ENCODE measurements at places on chromosomes 5 and 9. TPM values are rescaled to one million over a fixed set of nuclear protein-coding genes. Genes with fewer than 3 reads are reported as not detected.

Gene SLC34A3
- 0.19 TPM for total RNA-seq

Gene CSF1R
- total RNA-seq: 51.2 TPM

GRCh38 chr9:84471816-84472215, 131.3 kb upstream of the SLC28A3 start:
- DNase-seq: no peak

Gene LCN10
- 0.16 TPM for total RNA-seq

GRCh38 chr5:179166886-179167841, 107.0 kb downstream of the ZNF354C start:
- peak; percentile 18 for DNase-seq

DNA sequence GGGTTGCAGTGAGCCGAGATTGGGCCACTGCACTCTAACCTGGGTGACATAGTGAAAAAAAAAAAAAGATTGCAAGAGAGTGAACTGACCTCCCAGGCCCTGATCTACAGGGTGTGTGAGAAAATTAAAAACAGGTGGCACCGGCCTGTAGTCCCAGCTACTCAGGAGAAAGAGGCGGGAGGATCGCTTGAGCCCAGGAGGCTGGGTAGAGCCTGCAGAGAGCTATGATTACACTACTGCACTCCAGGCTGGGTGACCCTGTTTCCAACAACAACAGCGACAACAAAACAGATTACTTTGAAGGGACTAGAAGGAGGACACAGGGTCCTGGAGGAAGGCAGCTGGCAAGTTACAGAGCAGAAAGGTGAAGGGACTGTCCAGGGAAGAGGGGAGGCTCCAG, 42.2 kb upstream of the FABP6 start:
- no peak for DNase-seq

Gene LTC4S
- 3.7 TPM for total RNA-seq

DNA sequence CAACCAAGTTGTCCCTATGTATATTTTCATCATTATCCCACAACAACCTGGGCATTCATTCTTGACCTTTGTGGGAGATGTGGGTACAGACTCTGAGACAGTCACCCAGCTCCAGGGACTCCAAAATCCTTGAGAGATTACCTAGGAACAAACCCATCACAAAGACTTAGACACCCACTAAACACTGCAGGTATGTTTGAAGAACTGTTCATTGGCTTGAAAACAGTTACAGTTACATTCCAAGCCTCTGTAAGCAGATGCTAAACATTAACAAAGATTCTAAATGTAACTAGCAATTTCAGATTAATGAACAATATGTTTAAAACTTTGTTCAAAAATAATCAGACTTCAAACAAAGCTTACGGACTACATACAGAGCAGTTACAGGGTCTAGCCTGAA, 24.7 kb downstream of the DEPDC1B start:
- DNase-seq: no peak

Gene TMEM167A
- 28.2 TPM for total RNA-seq

Gene PCBD2
- 7.4 TPM for total RNA-seq

DNA sequence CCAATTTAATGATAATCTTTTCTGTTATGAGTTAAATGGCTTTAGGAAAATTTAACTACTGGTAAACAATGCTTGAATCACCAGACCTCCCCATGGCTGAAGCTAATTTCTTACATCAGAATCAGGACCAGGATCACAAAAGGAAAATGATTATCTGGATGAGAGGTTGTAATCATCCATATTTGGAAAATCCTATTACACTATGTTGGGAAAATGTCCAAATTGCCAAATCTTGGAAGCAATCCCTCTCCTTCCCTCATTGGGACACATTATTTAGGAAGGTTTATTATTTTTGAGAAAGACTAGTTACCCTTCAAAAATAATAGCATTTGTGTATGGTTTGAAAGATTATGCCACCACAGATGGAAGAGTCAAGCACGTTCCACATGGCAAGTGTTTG, 130.7 kb upstream of the MINAR2 start:
- DNase-seq: no peak

DNA sequence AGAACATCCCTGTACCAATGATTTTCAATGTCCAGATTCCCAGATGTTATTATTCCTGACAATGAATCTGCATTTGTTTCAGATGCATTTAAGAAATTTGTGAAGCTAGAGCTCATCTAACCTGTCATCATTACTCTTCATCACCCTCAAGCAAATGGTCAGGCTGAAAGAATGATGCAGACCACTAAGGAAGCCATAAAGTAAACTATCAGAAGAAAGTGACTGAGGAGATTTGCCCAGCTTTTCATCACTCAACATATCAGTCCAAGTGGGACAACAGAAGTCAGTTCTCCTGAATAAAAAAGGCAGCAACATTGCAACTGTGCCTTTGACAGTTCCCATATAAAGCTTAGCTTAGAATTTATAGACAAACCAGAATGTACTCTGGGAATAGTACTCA, 419.9 kb downstream of the PDE4D start:
- DNase-seq: no peak

Gene HAPLN1
- total RNA-seq: not detected

Gene C5orf63
- total RNA-seq: 3.5 TPM

GRCh38 chr5:150172145-150172544, 5.6 kb downstream of the CDX1 start:
- no peak for DNase-seq

- DNase-seq: peak; percentile 80
Observed at GRCh38 chr5:11904265-11904906, at the start of gene CTNND2. Gene CTNND2, minus strand, starts transcription at chr5:11904446. Its CDS starts 593 bp downstream, at chr5:11903853.

Data from pancreas (tissue), 10 donors.